ENCODE measurements at places on chromosomes 11 and 22.

DNA sequence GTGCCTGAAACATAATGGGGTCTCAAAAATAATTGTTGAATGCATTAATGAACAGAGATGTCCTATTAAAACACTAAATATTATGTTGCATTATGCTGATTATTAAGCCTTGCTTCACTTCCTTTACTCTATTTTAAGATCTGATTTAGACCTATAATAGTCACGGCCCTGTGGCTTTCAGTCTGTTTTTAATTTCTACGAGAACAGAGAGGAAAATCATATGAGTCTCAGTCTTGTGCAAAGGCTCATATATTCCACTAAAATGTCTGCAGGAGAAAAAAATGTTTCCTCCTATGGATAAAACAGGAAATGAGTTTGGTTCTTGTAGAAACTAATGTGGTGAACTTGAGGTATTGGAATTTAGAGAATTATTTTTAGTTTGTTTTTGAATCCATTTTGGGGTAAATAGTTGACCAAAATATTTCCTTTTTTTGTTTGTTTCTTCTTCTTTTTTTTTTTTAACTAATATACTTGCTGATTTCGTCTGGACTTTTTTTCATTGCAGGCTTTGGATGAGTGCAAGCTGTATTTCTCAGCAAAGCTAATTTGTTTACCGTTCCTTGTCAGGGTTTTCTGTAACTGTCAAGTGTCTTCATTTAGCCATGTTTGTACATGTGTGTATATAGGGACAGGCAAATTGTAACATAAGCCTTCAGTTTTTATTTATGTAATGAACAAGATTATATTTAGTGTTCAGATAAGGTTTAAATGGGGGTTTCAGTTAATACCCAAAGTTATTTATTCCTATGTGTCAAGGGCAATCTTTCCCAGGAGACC lies 139.1 kb upstream of the DDI1 start:
- DNase-seq, result no peak

DNA sequence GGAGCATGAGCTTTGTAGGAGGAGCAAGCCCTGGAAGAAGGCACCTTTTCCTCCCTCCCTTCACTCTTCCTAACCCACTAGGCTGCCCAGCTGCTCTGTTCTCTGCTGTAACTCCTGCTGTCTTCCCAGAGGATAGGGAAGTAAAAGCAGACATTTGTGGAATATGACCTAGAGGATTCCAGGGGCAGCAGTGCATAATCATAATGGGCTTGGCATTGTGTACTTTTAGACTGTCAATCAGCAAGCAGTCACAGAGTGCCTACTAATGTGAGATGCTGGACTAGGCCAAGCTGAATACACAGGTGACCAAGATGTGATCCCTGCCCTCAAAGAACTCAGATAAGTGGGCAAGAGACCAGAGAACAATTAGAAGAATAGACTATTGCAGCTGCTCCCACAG lies 133.0 kb downstream of the NAV2 start:
- no peak for DNase-seq

DNA sequence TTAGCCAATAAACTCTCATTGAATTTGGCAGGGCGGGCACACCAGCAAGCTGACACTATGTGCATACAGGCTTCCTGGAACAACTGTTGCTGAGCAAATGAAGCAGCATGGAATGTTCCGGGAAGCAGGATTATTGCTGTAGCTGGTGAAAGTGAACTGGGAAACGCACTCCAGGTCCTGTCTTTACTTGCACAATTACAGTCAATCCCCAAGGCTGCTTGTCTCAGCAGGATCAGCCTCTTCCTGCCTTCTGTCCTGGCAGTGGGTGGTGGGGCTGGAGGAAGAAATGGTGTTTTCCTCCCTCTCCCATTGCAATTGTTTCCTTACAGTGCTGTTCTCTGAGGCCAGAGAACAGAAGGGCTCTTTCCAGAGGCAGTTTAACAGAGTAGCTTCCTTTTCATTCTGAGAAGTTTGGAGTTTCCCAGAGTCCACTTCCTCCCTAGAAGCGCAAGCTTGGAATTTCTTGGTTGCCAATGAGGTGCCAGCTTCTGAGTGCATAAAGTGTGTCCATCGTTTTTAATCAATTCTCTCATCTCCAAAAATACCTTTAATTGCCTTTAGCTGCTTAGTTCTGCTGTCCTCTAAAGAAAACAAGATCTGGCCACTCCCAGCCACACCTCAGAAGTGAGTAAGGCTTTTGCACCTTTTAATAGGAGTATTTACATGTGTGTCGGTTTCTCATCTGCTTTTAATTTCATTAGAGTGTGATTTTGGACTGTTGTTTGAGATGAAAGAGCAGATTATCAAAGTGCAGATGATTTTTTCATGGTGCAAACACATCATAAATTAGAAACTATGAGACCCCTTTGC lies 19.9 kb downstream of the CD44 start:
- DNase-seq, result no peak

DNA sequence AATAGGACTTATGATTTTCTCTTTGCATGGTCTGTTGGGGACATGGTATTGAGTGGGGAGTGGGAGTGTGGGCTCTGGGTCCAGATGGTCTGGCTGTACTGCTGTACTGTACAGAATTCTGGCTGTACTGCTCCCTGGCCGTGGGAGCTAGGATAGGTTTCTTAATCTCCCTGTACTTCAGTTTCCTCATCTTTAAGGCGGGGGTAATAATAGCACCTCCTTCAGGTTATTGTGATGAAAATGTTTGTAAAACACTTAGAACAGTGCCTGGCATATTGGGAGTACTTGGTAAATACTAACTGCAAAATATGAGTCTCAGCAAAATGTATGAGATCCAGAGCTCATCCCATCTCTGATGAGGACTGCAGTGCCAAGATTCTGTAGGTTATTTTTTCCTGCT lies 198.6 kb downstream of the KIF18A start:
- DNase-seq, result no peak

DNA sequence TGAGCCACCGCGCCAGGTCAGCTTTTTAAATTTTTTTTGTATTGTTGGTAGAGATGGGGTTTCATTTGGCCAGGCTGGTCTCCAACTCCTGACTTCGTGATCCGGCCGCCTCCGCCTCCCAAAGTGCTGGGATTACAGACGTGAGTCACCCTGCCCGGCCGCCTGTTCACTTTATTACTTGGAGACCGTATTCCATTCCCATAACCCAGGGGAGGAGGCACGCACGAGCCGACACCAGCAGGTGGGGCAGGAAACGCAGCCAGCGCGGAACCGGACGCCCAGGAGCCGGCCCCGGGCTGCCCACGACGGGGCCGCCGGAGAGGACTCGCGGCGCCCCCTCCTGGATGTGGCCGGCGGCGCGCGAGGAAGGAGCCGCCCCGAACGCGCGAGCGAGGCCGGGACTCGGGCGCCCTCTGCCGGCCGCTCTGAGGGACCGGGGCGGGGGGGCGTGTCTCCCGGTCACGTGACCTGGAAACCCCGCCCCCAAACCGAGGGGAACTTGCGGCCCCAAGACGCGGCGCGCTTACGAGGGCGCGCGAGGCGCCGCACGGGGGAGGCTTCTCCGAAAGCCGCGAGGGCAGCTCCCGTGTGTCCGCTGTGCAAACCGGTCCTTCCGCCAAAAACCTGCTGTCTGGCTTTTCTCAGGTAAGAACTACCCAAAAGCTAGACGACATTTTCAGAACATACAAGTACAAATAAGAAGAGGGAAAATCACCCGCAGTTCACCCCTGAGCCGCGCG lies 11.6 kb upstream of the RNH1 start:
- DNase-seq, result peak; percentile 100

DNA sequence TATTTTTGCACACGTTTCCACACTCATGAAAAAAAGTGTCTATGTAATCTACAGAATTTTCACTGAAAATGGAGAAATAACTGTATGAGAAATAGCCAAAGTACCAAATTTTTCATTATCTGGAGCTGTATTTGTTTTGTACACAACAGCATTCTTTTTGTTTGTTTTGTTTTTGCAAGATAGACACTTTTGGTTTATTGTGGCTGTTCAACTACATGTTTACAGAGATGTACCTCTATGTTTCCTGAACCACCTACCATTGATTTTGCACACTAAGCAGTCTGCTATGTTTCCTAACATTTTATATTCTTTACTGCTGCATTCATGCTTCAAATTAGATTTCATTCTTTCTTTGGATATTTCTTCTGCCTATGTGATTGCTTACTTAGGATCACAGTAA lies 116.3 kb downstream of the ELP4 start:
- no peak for DNase-seq

DNA sequence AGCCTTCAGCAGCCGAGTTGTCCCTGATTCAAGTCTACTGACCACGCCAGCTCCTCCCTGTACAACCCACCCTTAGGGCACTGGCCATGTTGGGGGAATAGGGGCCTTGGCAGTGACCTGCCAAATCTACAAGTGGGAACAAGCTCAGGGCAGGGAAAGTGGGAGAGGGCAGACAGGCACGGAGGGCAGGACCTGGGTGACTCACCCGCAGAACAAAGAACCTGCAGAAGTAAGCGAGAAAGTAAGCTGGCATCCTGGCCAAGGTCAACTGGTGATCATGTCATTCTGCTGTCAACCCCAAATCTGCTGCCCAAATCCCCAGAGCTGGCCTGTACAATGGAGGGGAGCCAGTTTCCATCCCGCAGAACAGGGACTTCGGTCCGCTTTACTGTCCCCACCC lies 7.9 kb upstream of the SCGB1A1 start:
- DNase-seq, result no peak

GRCh38 chr11:253160-253885 lies 16.5 kb downstream of the PSMD13 start:
- no peak for DNase-seq

GRCh38 chr22:38762551-38762983 lies 6.8 kb upstream of the SUN2 start:
- DNase-seq, result no peak

DNA sequence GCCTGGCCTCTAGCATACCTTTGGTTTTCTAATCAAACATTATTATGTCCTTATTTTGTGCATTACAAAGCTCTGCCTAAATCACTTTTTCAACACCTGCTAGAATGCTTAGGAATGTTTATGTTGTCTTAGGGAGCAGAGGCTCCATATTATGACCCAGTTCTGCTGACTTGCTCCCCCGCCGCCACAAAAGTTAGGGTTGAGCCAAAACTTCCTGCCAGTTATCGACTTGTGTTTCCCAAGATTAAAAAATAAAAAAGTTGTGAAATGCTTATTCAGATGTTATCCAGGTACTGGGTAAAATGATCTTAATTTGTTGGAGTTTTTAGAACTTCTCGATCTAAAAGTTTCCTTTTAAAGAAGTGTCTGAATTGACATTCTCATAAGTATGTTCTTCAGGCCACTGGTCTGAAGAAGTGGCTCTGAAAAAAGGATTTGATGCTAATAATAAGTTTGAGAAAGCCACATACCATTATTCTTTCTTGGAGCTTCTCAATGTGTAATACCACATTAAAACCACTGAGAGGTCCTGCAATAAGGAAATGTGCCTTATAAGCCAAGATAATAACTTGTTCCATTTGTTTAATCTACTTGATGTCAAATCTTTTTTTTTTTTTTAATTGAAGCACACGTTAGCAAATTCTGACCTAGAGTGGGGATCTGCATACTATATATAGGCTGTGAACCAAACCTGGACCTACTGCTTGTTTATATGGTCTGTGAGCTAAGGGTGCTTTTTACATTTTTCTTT lies 2.2 kb downstream of the RNF185 start:
- no peak for DNase-seq

DNA sequence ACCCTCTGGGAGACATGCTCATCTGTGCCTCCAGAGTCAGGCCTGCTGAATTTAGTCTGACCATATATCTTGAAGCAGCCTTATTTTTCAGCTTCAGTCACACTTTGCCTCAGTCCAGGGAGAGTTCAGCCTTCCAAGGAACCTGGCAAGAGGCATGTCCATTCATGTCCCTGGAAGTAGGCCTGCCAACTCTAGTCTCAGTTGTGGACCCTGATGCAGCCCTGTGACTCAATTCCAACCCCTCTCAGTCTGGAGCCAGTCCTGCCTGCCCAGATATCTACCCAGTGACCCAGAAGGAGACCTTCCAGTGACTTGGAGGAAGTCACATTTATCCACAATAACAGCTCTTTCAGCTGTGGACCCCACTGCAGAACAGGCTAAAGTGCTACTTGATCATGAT lies 566.6 kb downstream of the TMEM135 start:
- no peak for DNase-seq

DNA sequence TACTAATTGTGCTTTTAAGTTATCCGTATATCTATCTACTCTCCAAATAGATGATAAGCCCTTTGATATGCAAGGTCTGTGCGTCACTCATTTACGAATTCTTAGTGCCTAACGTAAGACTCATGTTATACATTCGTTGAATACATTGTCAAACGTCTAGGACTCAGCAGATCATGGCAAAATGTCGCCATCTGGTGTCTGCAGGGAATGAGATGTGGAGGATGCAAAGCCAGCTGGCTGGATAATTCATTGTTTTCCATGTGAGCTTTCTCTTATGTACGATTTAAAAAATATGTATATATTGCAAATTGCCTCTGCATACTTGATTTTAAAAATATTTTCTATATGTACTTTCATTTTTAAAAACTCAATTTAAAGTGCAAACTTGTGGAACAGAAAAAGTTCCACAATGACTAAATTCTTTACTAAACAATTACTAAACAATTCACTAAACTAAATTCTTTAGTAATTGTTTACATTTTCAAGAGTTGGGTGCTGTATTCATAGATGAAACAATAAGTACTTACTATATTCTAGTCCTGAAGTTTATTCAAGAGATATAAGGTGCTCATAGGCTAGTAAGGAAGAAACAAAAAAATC lies 33.8 kb downstream of the ZNF202 start:
- DNase-seq, result peak; percentile 83

DNA sequence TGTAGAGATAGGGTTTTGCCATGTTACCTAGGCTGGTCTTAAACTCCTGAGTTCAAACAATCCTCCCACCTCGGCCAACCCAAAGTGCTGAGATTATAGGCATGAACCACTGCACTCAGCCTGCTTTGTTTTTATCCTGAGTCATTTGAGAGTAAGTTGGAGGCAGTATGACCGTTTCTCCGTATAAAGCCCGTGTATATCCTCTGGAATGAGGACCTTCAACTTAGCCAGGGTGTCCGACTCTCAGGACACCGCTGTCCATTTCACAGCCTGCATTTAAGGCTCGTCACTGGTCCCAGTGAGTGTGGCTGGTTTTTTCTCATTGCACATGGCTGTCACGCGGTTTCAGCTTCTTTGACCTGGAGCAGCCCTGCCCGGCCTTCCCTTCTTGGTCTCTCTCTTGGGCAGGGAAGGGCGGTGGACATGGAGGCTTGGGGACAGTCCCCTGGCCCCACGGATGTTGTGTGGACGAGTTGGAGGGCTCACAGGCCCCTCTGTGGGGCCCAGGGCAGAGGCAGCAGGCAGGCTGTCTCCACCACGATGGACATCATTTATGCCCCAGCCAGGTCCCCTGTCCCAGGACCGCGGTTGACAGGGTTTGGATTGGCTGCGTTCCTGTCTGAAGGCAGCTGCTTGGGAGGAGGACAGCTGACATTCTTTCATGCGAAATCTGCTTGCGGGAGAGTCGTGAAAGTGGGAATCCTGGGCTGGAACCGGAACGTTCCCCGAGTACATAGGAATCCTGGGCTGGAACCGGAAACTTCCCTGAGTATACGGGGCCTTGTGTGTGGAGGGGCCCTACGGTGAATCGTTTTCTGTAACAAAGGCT lies 93.3 kb downstream of the KCNQ1 start:
- no peak for DNase-seq

DNA sequence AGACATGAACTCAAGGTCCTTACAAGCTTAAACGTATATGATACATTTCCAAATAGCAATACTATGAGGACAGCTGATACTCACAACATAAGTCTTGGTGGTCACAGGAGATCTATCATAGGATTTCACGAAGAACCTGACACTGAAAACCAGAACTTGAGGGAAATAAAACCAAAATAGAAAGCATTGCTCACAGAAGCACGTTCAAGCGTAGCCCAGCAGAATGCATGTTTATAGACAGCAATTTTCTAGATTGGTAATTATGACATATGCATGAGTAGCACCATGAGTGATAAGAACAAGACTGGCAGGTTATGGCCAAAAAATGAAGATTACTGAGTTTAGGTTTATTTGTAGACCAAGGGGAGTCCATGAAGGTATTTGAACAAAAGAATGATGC lies 243.5 kb downstream of the ETS1 start:
- no peak for DNase-seq

Measured in HT-29 (cell line).